ENCODE measurements at places on chromosomes 5 and 9. TPM values are rescaled to one million over a fixed set of nuclear protein-coding genes. Genes with fewer than 3 reads are reported as not detected.
A peak's percentile ranks its signal among the peaks of the same experiment; 100 is the strongest.

DNA sequence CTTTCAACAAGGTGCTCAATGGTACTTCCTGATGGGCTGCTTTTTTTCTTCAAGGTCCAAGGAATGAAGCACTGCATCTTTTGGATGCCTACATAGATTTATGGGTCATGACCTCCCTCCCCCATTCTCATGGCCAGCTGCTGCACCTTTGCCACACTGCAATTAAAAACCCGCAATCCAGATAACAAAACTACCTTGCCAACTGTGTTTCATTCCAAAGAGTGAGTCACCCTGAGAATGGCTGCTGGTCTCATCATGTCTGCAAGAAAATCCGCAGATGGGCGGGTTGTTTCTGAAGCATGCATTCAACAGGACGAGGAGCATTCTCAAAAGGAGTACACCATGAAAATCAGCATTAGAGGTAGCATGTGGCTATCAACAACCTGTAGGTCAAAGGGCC, 139.8 kb downstream of the ELAVL2 start:
- DNase-seq = no peak

The SLC12A7 gene
- 21.4 TPM for total RNA-seq

The PCDHGB3 gene
- total RNA-seq = 8.6 TPM

- DNase-seq = no peak
These were observed 125.2 kb downstream of the EDIL3 start for GRCh38 chr5:84259283-84260045.

- DNase-seq = no peak
These were observed 229.0 kb upstream of the PANK3 start for GRCh38 chr5:168808051-168808616.

DNA sequence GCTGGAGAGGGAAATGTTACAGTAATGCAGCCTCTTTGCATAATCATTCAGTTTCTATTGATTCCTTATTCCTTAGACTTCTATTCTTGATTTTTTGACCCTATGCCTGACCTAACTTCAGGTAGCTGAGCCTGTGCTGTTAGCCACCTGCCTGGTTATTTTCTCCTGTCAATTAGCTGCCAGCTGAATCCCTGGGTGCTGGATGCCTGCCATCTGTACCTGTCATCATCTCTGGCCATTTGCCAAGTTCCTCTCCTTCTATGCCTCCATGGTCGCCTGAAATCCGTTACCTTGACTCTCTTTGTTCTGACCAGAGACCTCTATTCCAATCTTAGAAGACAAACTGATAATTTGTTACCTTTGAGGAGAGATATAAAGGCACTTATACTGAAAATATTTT, 178.3 kb downstream of the CAVIN4 start:
- DNase-seq = no peak

The NKD2 gene
- 16.7 TPM for total RNA-seq

GRCh38 chr9:110015759-110016158, 192.2 kb downstream of the C9orf152 start:
- no peak for DNase-seq

DNA sequence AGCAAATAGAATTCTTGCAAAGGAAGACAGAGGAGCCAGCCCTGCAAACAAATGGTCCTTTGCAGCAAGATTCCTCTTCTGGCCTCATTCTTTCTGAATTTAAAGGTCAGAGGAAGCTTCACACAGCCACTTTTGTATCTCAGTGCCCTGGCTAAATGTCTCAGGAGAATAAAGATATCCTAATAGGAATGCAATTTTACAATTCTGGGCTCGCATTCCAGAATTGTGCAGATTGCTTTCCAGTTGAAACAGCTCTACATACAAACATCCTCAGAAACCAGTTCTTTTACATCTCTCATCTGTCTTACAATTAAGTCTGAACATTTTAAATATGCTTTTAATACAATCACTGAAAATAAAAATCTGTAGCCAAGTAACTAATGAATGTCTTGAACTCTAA, 14.6 kb upstream of the ACOT12 start:
- no peak for DNase-seq

- DNase-seq = no peak
These were observed 16.2 kb downstream of the GPR21 start for GRCh38 chr9:123049589-123050222.

DNA sequence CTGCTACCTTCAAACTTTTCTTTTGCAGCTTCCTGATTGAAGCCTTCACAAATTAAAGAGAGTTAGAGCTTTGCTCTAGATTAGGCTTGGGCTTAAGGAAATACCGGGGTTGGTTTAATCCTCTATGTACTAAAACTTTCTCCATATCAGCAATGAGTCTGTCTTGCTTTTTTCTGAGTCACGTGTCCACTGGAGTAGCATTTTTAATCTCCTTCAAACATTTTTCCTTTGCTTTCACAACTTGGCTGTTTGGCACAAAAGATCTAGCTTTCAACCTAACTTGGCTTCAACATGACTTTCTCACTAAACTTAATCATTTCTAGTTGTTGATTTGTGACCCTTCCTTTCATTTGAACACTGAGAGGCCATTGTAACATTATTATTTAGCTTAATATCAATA, 261.6 kb downstream of the PLK2 start:
- no peak for DNase-seq

DNA sequence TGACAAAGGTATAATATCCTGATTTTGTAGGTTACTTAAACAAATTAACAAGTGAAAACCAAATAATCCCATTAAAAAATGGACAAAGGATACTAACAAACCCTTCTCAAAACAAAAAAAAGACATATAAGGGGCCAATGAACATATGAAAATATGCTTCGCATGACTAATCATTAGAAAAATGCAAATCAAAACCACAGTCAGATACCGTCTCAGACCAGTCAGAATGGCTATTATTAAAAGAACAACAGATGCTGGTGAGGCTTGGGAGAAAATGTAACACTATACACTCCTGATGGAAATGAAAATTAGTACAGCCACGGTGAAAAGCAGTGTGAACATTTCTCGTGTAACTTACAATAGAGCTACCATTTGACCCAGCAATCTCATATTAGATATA, 1542.2 kb upstream of the CDH9 start:
- DNase-seq = no peak

The TESK1 gene
- 33.8 TPM for total RNA-seq

The ROR2 gene
- 25.6 TPM for total RNA-seq

DNA sequence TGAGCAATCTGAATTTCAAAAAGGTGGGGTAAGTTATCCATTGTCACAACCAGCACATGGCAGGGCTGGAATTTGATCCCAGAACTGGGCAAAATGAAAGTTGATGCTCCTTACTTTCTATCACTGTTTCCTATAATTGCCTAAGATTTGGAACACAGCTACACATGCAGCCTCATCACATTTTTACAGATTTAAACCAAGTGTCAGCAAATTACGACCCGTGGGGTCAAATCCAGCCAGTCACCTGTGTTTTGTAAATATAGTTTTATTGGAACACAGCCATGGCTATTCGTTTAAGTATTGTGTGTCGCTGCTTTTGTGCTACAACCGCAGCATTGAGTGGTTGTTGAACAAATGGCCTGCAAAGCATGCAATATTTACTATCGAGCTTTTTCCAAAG, 94.3 kb downstream of the SREK1 start:
- no peak for DNase-seq

- no peak for DNase-seq
These were observed 59.1 kb upstream of the ENTREP1 start for GRCh38 chr9:69265891-69266290.

DNA sequence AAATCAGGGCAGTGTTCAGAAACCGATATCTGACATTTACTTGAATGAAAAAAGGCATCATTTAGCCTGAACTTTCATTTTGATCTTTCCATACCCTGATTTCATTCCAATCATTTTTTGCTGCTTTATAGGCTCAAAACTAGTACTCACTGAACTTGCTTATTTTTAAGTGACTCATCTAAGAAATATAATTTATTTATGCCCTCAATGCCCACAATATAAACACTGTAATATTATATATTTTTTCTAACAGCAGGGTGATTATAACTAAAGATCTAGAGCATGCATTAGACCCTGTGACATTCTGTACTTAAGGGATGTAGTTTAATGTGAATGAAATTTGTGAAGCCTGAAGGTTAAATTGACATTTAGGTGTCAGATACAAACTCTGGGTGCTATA, 446.1 kb upstream of the CDH10 start:
- no peak for DNase-seq

- no peak for DNase-seq
These were observed 3.6 kb downstream of the PSMD5 start for GRCh38 chr9:120839146-120839545.

The SH3RF2 gene
- total RNA-seq = 9.4 TPM

DNA sequence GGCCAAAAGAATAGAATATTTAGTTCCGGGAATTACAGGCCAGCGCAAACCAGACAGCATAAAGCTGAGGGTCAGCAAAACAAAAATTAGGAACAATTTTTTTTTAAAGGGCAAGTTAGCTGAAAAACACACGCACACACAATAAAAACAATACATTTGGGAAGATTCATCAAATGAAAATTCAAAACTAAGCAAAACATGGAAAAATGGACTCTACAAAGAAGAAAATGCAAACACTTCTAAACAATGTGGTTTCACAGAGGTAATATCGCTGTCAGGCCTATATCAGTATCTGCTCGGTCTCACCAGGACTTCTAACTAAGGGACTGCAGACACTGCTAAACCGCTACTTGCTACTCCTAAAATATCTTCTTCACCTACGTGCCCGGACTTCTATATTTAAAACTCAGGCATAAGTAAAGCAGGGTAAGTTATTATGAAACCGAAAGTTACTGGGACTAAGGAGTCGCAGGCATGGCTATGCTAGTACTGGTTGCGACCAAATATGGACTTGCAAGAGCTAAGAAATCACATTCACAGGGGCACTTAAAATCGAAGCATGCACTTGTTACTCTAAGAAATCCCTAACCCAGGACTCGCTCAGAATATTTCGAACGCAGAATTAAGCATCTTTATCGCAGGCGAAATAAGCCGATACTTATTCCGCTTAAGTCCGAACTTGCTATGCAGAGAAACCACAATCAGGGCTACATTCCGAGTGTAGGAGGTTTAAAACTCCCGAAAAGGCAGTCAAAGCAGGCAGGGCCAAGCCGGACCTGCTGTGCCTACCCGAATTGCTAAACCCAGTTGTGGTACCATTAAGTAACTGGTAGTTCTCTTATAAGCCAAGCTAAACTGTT, 2.3 kb downstream of the ANXA2R start:
- DNase-seq = no peak

The KIF27 gene
- total RNA-seq = 6.9 TPM

DNA sequence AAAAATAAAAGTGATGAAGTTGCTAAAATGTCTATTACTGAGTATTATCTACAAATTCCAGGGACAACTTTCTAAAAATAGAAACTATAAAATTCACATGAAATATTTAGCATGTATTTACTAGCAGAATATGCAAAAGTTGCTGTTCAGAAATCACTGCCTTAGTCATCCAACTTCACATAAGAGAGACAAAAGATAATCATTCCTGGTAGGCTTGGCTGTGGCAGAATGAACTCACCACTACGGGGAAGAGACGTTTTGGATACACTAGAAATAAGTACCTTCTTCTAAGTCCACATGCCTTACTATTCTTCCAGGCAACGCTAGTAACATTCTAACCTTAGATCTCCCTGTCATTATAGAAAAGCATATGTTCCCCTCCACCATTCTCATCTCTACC, 272.2 kb downstream of the BNC2 start:
- no peak for DNase-seq

DNA sequence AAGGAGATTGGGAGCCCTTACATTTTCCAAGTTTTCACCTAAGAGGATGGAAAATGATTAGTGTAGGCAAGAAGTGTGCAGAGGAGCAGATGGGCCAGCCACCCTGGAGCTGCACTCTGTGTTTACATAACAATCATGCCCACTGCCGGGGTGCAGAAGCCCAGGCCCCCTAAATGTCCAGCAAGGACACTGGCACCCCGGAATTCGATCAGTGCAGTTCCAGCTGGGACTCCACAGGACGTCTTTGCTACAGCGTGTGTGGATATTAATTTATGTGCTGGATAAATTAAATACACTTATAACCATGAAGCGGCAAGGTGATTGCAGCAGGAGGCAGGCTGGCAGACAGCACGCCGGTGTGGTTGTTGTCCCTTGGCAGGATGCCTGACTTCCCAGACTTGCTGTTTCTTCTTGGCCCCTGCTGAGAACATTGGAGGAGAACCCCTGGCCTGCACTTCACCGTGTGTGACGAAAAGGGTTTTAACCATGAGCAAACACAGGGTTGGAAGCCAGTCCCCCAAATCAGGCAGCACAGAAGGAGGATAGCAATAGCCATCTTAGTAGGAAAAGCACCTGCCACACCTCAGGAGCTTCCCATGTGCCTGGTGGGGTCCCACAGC, 73.7 kb downstream of the GADD45G start:
- no peak for DNase-seq

The ENG gene
- total RNA-seq = 50.8 TPM

- DNase-seq = no peak
These were observed 1.3 kb downstream of the ADRB2 start for GRCh38 chr5:148827723-148828122.

The SLCO4C1 gene
- total RNA-seq = 0.73 TPM

GRCh38 chr5:105088102-105088501, 1525.5 kb upstream of the NUDT12 start:
- DNase-seq = no peak

DNA sequence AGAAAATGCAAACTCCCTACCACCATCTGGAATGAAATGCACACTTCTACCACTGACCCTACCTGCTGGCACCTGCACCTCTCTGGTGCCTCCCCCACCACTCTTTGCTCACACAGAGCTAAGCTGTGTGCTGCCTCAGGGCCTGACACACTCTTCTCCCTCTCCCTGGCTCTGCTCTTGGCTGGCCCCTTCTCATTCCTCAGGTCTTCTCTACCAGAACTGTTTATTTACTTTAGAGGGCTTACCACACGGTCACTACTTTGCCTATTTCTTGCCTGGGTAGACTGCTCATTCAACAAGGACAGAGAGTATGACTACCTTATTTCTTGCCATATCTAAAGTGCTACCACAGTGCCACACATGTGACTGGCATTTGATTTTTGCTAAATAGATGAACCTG, 3.3 kb downstream of the REEP5 start:
- DNase-seq = no peak

GRCh38 chr5:139262742-139263445, 30.6 kb upstream of the MATR3 start:
- DNase-seq = peak; percentile 86

DNA sequence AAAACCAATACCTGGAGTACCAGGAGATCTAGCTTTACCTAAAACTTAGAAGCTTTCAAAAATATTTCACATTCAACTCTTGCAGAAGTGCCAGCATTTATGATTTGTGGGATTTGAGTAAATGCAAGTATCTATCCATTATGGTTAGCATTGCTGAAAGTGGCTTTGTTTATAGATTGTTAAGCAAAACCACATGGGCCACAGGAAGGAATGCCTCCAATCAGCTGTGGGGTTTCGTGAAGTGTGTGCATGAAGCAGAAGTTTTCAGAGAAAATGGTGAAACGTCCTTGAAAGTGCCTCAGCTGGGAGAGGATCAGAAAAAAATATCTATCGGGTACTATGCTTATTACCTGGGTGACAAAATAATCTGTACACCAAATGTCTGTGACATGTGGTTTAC, 4.2 kb downstream of the LECT2 start:
- no peak for DNase-seq

- no peak for DNase-seq
These were observed 221.8 kb downstream of the MEF2C start for GRCh38 chr5:88660947-88661805.

Data from breast epithelium (tissue), 4 donors.